ENCODE measurements at places on chromosomes 13 and 19. TPM values are rescaled to one million over a fixed set of nuclear protein-coding genes. Genes with fewer than 3 reads are reported as not detected.

DNA sequence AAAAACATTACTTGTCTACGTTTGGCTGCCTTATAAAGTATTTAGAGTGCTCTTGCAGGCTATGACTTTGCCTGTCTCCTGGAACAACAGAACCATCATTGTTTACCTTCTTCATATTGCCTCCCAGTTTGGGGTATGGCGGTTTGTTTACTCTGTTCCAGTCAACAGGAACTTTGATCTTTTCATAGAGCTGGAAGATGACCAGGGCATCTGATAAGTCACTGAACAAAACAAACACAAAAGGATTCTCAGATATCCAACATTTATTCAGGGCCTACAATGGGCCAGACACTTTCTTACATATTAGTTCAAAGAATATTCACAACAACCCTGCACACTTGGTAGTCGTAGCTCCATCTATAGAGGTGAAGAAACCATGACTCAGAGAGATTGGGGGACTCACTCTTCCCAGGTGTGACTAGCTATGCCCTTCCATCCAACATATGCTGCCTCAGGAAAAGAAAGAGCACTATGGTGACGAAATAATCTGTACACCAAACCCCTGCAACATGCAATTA lies 38.4 kb upstream of the CPB2 start:
- DNase-seq: no peak
- no peaks in the 10 kb centered on the region for H3K36me3 ChIP-seq
- H3K27ac ChIP-seq: no peak overlapping the region

DNA sequence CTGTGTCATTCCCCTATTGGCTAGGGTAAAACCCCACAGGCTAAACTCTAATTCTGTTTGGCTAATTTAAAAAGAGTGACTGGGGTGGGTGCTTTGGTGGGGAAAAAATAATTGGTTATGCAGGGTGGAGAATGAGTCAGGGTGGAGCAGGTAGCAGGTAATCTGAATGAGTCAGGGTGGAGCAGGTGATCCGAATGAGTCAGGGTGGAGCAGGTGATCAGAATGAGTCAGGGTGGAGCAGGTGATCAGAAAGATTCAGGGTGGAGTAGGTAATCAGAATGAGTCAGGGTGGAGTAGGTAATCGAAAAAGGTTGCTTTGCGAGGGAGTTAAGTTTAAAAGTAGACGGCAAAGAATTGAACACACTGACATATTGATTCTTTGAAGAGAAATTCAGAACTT lies 1218.8 kb upstream of the ATXN8OS start:
- DNase-seq: no peak
- no peak overlapping the region for H3K4me3 ChIP-seq
- peaks cover 2% of the 10 kb centered on the region for H3K27me3 ChIP-seq
- no peak overlapping the region for H3K27ac ChIP-seq
- H3K36me3 ChIP-seq: no peaks in the 10 kb centered on the region

DNA sequence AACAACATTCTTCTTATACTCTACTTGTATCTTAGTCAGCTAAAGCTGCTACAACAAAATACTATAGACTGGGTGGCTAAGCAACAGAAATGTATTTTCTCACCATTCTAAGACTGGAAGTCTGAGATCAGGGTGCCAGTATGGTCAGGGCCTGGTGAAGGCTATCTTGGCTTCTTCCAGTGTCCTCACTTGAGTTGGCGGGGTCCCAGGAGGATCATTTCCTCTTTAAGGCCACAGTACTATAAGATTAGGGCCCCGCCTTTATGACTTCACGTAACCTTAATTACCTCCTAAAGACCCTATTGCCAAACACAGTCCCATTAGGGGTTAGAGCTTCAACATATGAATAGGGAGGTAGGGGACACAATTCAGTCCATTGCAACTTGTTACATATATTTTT lies 30.7 kb upstream of the DOCK9 start:
- H3K27me3 ChIP-seq: peaks cover 3% of the 10 kb centered on the region
- no peak overlapping the region for H3K27ac ChIP-seq
- H3K36me3 ChIP-seq: no peaks in the 10 kb centered on the region
- H3K4me3 ChIP-seq: no peak overlapping the region
- DNase-seq: no peak

Gene RAP2A
- total RNA-seq: 51.2 TPM

GRCh38 chr13:60448907-60449510 lies 52.0 kb downstream of the TDRD3 start:
- no peak overlapping the region for H3K4me3 ChIP-seq
- no peak for DNase-seq
- no peaks in the 10 kb centered on the region for H3K27me3 ChIP-seq
- no peaks in the 10 kb centered on the region for H3K4me1 ChIP-seq
- H3K27ac ChIP-seq: no peak overlapping the region

DNA sequence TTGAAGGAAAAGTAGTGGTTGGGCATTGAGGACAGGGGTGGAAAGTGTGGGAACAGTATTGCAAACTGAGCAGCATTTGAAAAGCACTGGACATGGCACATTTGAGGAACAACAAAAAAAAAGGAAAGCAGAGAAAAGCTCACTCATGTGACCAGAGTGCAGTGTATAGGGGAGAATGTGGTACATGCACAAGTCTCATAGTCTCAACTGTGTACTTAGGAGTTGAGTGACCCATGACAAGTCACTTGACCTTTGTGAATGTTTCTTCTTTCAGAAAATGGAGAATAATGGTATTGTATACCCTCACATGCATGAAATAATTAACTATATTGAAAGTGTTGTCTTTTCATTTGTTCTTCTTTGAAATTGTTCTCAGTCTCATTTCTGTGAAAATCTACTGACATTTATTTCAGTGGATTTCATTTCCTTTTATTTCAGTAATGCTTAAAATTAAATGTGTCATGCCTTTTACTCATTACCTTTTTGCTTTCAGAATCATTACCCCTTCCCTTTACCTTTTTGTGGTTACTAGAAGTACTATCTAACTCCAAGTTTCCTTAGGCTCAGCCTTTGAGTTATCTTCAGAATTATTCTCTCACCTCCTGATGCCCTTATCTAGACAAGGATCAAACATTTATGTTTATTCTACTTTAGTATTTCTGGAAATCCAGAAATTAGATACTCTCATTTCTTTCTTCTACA lies 79.1 kb upstream of the MLNR start:
- no peaks in the 10 kb centered on the region for H3K36me3 ChIP-seq
- H3K27me3 ChIP-seq: no peaks in the 10 kb centered on the region
- DNase-seq: no peak
- no peak overlapping the region for H3K27ac ChIP-seq
- H3K4me1 ChIP-seq: no peaks in the 10 kb centered on the region

GRCh38 chr19:35179830-35180229 lies 25.3 kb downstream of the FXYD5 start:
- no peak for DNase-seq
- H3K4me3 ChIP-seq: no peak overlapping the region
- peaks cover 12% of the 10 kb centered on the region for H3K36me3 ChIP-seq
- H3K4me1 ChIP-seq: no peaks in the 10 kb centered on the region
- no peak overlapping the region for H3K27ac ChIP-seq
- H3K27me3 ChIP-seq: peaks cover 2% of the 10 kb centered on the region

GRCh38 chr13:68736961-68737360 lies 1370.7 kb upstream of the ATXN8OS start:
- H3K4me1 ChIP-seq: no peaks in the 10 kb centered on the region
- DNase-seq: no peak
- H3K4me3 ChIP-seq: no peak overlapping the region
- H3K27me3 ChIP-seq: no peaks in the 10 kb centered on the region
- no peaks in the 10 kb centered on the region for H3K36me3 ChIP-seq

Gene IL12RB1
- not detected for total RNA-seq

Gene DOCK9
- total RNA-seq: 4.5 TPM

Gene FBXO17
- total RNA-seq: 5.5 TPM

DNA sequence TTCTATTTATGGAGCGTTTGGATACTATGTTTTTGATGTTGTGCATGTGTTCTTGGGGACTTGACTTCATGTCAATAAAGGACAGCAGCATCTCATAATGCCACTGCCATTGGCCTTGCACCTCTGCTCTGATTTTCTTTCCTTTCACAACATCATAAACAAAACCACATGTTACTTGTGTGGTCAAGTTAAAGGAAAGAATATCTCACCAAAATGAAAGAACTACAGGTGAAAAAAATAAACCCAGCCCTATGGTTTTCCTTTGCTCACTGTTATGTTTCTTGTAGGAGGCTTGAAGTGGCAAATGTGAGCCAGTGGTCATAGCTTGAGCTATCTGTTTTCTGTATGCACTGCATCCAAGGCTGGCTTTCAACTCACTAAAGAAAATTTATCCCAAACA lies 240.4 kb downstream of the KCNRG start:
- no peak overlapping the region for H3K4me3 ChIP-seq
- H3K27ac ChIP-seq: no peak overlapping the region
- peaks cover 4% of the 10 kb centered on the region for H3K4me1 ChIP-seq
- DNase-seq: no peak
- no peaks in the 10 kb centered on the region for H3K36me3 ChIP-seq

GRCh38 chr19:43726736-43727592 lies 11.1 kb downstream of the IRGC start:
- H3K4me3 ChIP-seq: no peak overlapping the region
- DNase-seq: no peak
- no peaks in the 10 kb centered on the region for H3K4me1 ChIP-seq

GRCh38 chr13:32824061-32824460 lies 192.2 kb upstream of the KL start:
- no peak overlapping the region for H3K4me3 ChIP-seq
- no peaks in the 10 kb centered on the region for H3K27me3 ChIP-seq
- H3K27ac ChIP-seq: no peak overlapping the region

- H3K4me3 ChIP-seq: no peak overlapping the region
- no peaks in the 10 kb centered on the region for H3K36me3 ChIP-seq
- DNase-seq: no peak
- peaks cover 22% of the 10 kb centered on the region for H3K4me1 ChIP-seq
Observed at GRCh38 chr13:33355201-33355895, 69.8 kb upstream of the STARD13 start.

GRCh38 chr19:28869459-28869858 lies 343.5 kb downstream of the UQCRFS1 start:
- H3K4me1 ChIP-seq: peaks cover 8% of the 10 kb centered on the region
- no peak overlapping the region for H3K27ac ChIP-seq
- no peak overlapping the region for H3K4me3 ChIP-seq
- peaks cover 3% of the 10 kb centered on the region for H3K36me3 ChIP-seq
- no peak for DNase-seq

DNA sequence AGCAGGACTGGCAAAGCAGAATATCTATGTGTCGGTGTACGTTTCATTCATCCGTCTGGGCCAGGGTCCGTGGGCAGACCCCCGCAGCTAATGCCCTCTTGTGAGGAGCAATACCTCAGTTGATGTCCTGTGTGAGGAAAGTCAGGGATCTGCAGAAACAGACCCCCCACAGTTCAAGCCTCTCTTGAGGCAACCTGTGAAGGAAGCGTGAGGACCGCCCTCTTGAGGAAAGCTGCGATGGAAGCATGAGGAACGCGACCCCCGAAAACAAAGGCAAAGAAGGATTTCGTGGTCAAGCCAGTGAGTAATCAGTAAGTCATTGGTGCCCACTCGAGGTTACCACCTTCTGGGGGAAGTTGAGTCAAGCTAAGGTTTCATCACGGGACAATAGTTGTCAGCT lies 20.9 kb upstream of the ZNF83 start:
- H3K4me3 ChIP-seq: no peak overlapping the region
- H3K27ac ChIP-seq: no peak overlapping the region
- H3K36me3 ChIP-seq: peaks cover 15% of the 10 kb centered on the region
- H3K4me1 ChIP-seq: no peaks in the 10 kb centered on the region
- DNase-seq: no peak

Gene UBL3
- 21.3 TPM for total RNA-seq

Gene CD22
- total RNA-seq: not detected

- DNase-seq: no peak
- peak overlapping the region; percentile 48 for H3K27ac ChIP-seq
- peaks cover 10% of the 10 kb centered on the region for H3K36me3 ChIP-seq
- H3K4me3 ChIP-seq: no peak overlapping the region
- H3K4me1 ChIP-seq: peaks cover 8% of the 10 kb centered on the region
Observed at GRCh38 chr13:112837371-112838037, 131.5 kb upstream of the MCF2L start.

- no peaks in the 10 kb centered on the region for H3K36me3 ChIP-seq
- no peak overlapping the region for H3K4me3 ChIP-seq
- H3K27me3 ChIP-seq: no peaks in the 10 kb centered on the region
- no peak overlapping the region for H3K27ac ChIP-seq
- no peaks in the 10 kb centered on the region for H3K4me1 ChIP-seq
- no peak for DNase-seq
Observed at GRCh38 chr13:36872621-36873020, 47.4 kb downstream of the SMAD9 start.

Gene ZNF578
- total RNA-seq: 4.1 TPM

DNA sequence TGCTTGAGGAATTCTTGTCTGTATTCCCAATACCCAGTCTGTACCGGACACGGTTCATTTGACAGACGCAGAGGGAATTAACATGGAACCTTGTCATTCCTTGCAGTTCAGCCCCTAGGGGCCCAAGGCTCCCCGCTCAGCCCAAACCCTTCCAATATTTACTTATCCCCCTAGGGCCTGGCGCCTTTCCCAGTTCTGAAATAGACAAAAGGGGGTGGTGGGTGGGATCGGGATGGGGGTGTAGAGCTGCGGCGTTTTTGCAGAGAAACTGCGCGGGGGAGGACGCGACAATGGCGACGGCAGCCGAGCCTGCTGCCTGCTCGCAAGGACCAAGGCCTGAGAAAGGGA lies 583 bp downstream of the AKAP8L start:
- H3K27ac ChIP-seq: peak overlapping the region; percentile 100
- H3K4me3 ChIP-seq: peak overlapping the region; percentile 96

Gene PGLYRP2
- total RNA-seq: not detected

DNA sequence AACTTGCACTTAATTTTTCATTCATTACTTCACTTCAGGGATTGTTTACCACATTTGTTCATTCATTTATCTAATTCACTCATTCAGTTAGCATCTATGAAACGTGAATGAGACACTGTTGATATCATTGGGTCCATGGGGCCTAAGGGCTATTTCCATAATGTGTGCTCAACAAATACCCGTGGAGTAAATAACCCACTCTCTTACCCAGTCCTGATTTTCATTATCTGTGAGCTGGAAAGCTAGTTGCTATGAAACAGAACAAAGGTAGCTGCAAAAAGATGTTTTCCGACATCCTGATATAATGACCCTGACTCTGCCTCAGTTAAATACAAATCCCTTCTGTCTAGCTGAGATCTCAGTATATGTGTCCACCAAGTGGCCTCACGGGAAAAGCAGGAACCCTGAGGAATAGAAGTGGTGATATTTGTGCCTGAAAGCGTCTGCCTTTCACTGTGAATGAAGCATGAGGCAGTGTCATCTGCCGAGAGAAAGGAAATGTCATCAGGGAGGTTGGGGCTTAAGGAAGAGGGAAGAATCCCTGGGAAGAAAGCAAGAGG lies 63.8 kb downstream of the SERTM1 start:
- H3K27me3 ChIP-seq: no peaks in the 10 kb centered on the region
- no peaks in the 10 kb centered on the region for H3K36me3 ChIP-seq
- no peak overlapping the region for H3K4me3 ChIP-seq

GRCh38 chr13:45807520-45808099 lies 43.9 kb downstream of the SIAH3 start:
- peak overlapping the region; percentile 48 for H3K27ac ChIP-seq
- no peaks in the 10 kb centered on the region for H3K27me3 ChIP-seq
- peaks cover 4% of the 10 kb centered on the region for H3K36me3 ChIP-seq
- DNase-seq: peak; percentile 62
- H3K4me3 ChIP-seq: no peak overlapping the region
- peaks cover 2% of the 10 kb centered on the region for H3K4me1 ChIP-seq

- H3K27me3 ChIP-seq: peaks cover 3% of the 10 kb centered on the region
- H3K36me3 ChIP-seq: no peaks in the 10 kb centered on the region
- no peak overlapping the region for H3K4me3 ChIP-seq
Observed at GRCh38 chr19:33281296-33281926, 20.9 kb downstream of the CEBPA start.

- H3K27ac ChIP-seq: peak overlapping the region; percentile 3
- H3K4me1 ChIP-seq: no peaks in the 10 kb centered on the region
- H3K4me3 ChIP-seq: no peak overlapping the region
Observed at GRCh38 chr19:21127001-21127400, 14.8 kb upstream of the ZNF431 start.

Gene NXNL1
- not detected for total RNA-seq

Data from glutamatergic neuron (in vitro differentiated cells).